ENCODE measurements at places on chromosomes 13 and 19.

DNA sequence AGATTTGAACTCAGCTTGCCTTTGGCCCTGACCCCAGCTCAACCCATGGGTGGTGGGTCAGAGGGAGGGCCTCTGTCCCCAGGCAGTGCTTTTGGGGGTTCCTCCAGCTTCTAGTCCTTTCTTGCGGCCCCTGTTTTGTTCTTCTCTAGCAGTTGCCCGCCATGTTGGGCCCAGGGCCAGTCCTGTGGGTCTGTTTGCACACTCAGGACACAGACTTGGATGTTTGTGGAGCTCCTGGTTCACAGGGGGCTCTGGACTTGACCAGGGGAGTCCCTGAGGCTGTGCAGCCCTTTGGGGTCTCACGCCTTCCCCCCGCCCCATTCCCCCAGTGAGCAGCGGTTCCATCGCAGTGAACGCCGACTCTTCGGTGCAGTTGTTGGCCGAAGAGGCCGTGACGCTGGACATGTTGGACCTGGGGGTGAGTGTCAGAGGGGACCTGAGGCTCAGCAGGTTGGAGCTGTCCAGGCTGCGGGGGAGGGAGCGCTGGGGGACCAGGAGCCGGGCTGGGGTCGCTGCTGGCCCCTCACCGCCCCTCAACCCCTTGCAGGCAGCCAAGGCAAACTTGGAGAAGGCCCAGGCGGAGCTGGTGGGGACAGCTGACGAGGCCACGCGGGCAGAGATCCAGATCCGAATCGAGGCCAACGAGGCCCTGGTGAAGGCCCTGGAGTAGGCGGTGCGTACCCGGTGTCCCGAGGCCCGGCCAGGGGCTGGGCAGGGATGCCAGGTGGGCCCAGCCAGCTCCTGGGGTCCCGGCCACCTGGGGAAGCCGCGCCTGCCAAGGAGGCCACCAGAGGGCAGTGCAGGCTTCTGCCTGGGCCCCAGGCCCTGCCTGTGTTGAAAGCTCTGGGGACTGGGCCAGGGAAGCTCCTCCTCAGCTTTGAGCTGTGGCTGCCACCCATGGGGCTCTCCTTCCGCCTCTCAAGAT is 2.5 kb downstream of the ATP5F1D start:
- DNase-seq, result peak; percentile 93

DNA sequence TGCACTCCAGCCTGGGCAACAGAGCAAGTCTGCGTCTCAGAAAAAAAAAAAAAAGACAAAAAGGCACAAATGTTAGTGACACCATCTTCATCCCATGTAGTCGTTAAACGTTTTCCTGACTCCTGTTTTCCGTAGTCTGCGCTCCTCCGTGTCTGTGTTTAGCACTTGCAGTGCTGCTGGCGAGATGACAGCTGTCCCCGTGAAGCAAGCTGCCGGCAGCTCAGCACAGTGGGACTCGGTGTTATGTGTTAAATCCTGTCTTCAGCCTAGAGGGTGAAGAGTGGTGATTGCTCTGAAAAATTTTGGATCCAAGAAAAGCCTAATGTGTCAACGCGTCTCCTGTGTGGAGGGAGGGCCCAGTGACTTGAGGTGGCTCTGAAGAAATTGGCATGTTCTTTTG is 18.4 kb downstream of the UBXN6 start:
- no peak for DNase-seq

- no peak for DNase-seq
Measured at GRCh38 chr13:36919171-36919832, 736 bp downstream of the SMAD9 start.

DNA sequence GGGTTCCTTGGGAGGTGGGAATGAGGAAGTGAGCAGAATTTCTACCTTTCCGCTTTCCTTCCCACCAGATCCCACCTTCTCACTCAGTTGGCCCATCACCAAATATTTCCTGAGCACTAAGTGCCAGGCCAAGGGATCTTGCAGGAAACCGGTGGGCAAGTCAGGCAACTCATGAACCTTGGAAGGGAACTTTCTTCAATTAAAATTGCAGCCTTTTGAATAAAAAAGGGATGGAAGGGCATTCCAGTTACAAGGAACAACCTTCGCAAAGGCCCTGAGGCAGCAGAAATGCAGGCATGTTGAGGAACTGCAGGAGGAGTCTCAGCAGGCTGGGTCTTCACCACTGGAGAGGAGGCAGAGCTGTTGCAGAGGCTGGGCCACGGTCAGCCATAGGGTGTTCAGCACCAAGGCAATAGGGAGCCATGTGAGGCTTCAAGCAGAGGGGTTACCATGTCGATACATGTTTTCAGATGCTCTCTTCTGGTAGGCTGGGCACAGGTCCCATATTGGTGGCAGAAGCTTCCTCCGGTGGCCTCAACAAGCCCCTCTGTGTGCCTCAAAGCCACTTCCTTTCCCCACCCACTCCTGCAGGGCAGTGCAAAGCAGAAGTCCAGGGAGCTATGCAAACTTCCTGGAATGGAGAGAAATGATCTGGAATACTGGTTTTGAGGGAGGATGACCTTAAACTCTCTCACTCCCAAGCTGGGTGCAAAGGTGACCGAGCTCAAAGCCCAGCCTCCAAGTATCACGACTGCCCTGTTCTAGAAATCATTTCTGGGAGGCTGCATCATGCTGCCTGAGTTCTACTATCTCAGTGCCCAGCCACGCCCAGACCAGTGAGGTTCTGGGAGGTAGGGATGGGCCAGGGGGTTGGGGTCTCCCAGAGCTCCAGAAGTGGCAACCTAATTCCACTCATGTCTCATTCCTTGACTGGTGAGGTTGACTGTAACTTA is at the start of gene FUT6:
TSS of gene FUT6 (minus strand) at position 638 of the 953 bp plus-strand sequence. CDS start 7,135 bp downstream, outside the sequence.
- DNase-seq, result no peak

- DNase-seq, result no peak
Measured at GRCh38 chr19:18507021-18507726, 14.7 kb downstream of the ELL start.

GRCh38 chr13:23007426-23007825 is 173.4 kb upstream of the SGCG start:
- no peak for DNase-seq

All from activated CD8-positive, alpha-beta memory T cell treated with anti-CD3 and anti-CD28 coated beads, Interleukin-2, amount 50 U/mL, for 4 hours (primary cell).